ENCODE measurements at places on chromosomes 2 and 18. TPM values are rescaled to one million over a fixed set of nuclear protein-coding genes. Genes with fewer than 3 reads are reported as not detected.

LYPD6 gene
- total RNA-seq = 2.1 TPM

TEKT4 gene
- total RNA-seq = not detected

PAX8 gene
- total RNA-seq = not detected

POTEJ gene
- not detected for total RNA-seq

GPR17 gene
- total RNA-seq = not detected

PAX3 gene
- 2.3 TPM for total RNA-seq

RAB27B gene
- 1.9 TPM for total RNA-seq

GREB1L gene
- 0.60 TPM for total RNA-seq

PTPRM gene
- 105 TPM for total RNA-seq
